NCI-H226 (cell line): ENCODE measurements at places on chromosomes 2 and 18.

- DNase-seq, result peak; percentile 97
Measured at GRCh38 chr2:36438449-36438977, 82.9 kb downstream of the CRIM1 start.

- DNase-seq, result no peak
Measured at GRCh38 chr2:100857915-100858314, 38.0 kb downstream of the NPAS2 start.

DNA sequence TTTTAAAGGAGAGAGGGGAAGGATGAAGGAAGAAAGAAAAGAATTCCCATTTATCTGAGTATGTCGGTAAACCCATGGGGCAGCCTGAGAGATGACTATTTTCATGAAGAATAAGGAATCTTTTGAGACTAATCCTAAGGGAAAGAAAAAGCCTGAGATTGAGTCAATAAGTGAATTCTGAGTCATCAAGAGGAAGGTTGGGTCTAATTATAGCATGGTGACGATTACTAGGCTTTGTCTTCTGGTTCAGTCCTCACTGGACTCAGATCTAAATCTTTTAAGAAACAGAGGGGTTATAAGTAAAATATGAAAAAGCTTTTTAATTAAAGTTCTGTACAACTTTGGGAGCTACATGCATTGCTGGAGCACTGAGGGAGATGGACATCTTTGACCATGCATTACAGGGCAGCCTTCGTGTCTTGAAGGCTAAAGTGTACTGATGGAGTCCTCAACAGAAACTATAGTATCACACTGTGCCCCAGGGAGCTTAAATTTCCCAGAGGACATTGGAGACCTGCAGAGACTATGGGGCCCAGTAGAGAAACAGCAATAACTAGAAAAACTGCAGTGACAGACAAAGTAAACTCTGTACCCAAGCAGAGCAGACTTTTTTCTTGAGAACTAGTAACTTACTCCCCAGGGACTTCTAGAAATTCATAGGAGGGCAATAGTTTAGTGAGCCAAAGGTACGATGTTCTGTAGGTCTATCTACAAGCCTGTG lies 260.9 kb downstream of the RAD51AP2 start:
- DNase-seq, result no peak

GRCh38 chr2:239695728-239696240 lies 295.0 kb upstream of the HDAC4 start:
- DNase-seq, result no peak
